ENCODE measurements at places on chromosomes 3 and 15. TPM values are rescaled to one million over a fixed set of nuclear protein-coding genes. Genes with fewer than 3 reads are reported as not detected.

Gene AADACL2
- total RNA-seq, result not detected

Gene GP9
- total RNA-seq, result not detected

Gene ACKR4
- not detected for total RNA-seq

Gene LMCD1
- total RNA-seq, result 0.83 TPM

Gene MESP2
- total RNA-seq, result not detected

Gene DNAH12
- total RNA-seq, result 0.47 TPM

Gene CCDC9B
- total RNA-seq, result 36.0 TPM

Gene CRBN
- total RNA-seq, result 23.0 TPM

Gene VPS39
- 53.9 TPM for total RNA-seq

Gene OR5K4
- not detected for total RNA-seq

Gene GUCA1C
- not detected for total RNA-seq

Gene LRTM1
- total RNA-seq, result not detected

Gene CPEB1
- not detected for total RNA-seq

All from MCF 10A (cell line).